ENCODE measurements at places on chromosomes 4 and X.

DNA sequence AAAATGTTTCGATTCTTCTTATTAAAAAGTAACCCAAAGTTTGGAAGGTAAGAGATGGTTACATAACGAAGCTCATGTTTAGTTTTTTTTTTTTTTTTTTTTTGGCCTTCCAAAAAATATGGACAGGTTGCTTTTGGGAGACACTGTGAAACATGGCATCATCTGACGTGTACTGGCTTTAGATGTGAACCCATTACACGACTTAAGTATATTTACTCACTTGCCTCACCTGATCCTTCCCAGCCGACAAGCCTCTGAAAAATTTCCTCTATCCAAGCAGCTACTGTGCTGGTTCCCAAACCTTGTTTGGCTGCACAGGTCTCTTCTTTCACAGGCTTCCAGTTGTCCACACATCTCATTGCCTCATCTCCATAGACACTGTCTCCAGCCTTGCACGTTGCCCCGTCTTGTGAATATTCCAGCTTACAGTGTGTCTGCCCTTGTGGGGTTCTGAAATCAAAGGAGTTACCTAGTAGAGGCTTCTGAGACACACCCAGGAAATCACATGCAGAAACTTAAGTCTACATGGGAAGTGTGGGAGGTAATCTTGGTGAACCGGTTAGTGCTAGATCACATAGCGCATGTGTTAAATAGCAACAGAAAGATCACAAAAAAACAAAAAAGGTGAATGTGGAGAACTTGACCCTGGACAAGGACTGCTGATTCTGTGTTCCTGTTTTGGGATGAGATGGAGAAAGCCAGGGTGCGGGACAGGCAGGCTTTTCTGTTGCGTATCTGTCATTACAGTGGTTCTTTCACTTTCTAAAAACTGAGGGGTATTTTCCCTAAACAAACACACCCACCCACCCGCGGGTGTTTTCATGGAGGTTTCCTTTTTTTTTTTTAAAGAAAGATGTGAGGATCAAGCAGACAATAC lies 328.6 kb downstream of the ARHGAP10 start:
- DNase-seq: no peak

GRCh38 chr4:55561889-55562288 lies 15.2 kb upstream of the CLOCK start:
- DNase-seq: no peak

- DNase-seq: no peak
Measured at GRCh38 chr4:174147863-174148262, 135.6 kb downstream of the FBXO8 start.

GRCh38 chr4:124389591-124389990 lies 322.9 kb downstream of the ANKRD50 start:
- no peak for DNase-seq

- DNase-seq: peak; percentile 60
Measured at GRCh38 chr4:99808260-99808857, 8.3 kb upstream of the DAPP1 start.

DNA sequence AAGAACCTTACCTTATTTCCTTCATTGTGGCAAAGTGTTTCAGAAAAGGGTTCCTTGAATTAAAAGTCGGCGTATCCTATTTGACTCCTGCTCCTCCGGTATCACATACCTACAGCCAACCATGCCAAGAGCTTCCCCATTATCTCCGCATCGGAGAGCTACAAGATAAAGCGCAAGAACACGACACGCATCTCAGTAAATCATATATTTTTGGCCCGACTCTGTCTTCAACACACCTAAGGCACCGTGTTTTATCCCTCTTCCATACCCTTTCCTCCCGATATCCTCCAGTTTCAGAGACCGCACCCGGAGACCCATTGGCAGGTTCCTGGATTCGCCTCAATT lies 497 bp upstream of the THAP9 start:
- DNase-seq: no peak

- DNase-seq: peak; percentile 2
Measured at GRCh38 chrX:16671005-16671404, 21.0 kb downstream of the S100G start.

- no peak for DNase-seq
Measured at GRCh38 chrX:35728481-35728880, 69.7 kb upstream of the MAGEB16 start.

GRCh38 chrX:79259073-79259689 lies 108.0 kb downstream of the ITM2A start:
- DNase-seq: peak; percentile 43

DNA sequence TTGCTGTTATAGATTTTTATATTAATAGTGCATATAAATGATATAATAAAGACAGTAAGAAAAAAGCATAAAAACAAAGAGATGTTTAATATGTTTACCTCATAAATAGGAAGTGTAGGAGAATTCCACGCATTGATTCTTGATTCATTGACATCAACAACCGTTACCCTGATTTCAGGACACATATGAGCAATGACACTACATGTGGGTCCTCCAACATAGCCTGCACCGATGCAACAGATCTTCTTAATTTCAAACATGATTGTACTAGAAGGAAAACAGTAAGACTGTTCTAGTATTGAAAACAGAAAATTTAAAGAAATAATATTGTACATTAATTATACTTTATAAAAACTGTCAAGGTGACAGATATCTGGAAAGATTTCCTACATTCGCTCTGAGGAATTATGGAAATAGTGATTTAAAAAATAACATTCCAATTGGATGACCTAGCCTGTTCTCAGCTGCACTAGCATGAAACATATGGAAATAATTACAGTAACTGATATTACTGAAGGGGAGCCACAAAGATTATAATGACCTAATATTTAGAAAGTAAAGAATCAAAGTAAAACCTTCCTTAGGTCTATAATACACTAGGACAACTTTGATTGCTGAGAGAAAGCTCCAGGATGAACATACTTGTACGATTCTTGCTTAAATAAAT lies 5.9 kb downstream of the UGDH start:
- DNase-seq: no peak

DNA sequence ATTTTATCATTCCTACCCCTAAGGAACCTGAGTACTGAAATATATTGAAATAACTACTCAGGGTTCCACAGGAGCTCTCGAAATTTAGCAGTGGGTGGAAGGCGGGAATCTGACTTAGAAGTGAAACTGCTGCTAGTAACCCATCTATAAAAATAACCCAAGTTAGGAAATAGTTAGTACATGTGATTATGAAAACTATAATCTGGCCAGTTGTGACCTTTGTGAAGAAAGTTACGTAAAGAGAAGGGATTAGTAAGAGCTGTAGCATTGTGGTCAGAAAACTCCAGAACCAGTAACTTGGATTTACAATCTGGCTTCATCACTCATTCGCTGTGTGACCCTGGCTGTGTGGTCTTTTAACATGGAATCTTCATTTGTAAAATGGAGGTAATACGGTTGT lies 175.5 kb downstream of the RAPGEF2 start:
- DNase-seq: no peak

DNA sequence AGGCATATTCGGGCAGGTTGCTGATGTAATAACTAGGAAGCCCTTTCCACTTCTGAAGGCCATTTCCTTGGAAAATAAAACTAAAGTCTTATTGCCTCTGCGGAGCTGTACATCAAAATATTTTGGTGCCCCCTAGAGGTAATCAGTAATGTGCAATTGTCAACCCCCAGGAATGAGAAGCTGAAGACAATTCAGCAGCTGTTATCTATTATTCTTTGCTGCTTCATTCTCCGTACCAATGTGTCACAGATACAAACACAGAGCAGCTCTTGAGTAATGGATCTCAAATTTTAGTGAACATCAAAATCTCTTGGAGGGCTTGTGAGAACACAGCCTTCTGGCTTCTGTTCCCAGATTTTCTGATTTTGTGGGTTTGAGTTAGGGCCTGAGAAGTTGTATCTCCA lies 3.5 kb upstream of the SLIT2 start:
- DNase-seq: no peak

GRCh38 chr4:159946983-159947615 lies 844.2 kb downstream of the RAPGEF2 start:
- no peak for DNase-seq

GRCh38 chr4:93842601-93843252 lies 14.2 kb downstream of the ATOH1 start:
- DNase-seq: no peak

- no peak for DNase-seq
Measured at GRCh38 chrX:27619459-27619858, 29.3 kb downstream of the DCAF8L2 start.

GRCh38 chr4:168336837-168337549 lies 18.4 kb upstream of the DDX60 start:
- DNase-seq: no peak

DNA sequence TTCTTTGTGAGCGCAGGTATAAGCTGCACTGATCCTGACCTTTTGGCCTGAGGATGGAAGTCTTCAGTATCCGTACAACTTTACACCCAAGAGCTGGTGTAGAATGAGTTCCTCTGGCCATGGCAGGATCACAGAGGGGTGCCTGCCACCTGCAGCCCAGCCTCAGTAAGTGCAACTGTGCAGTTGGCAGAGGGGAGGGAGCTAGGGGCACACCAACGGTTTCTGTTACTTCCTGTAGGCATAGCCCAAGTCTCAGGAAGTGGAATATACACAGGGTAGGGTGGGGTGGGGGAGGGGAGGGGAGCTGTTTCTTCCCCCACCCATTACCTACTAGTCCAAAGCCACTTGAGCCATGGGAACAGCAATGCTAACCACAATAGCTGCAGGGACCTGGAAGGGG lies 85.4 kb upstream of the GBA3 start:
- DNase-seq: peak; percentile 6

DNA sequence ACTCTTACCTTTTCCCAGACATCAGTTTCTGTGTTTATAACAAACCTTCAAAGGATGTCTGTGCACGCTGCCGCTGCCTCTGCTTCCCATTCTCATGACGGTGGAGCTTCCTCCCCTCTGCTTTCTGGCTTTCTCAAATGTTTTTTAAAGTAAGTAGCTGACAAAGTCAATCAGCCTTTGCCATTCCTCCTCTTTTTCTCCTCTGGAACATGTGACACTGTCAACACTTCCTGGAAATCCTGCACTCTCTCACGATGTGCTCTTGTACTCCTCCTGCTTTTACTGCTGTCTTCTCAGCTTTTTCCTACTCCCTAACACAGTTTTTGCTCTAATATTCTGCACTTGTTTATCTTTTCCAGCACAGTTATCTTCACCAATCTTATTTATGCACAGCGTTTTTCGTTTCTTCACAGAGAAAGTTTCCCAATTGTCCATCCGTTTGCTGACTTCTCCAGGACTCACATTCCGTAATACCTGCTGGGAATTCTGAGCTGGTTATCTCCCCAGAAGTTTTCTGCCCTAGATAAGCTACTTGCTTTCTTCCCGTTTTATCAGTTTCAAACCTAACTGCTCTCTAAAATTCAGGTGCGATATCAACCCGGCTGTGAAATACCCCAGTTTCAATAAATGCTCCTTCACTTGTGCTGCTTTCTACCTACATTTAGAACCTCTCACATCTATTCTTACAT lies 465.6 kb upstream of the AGA start:
- no peak for DNase-seq

GRCh38 chr4:41600243-41600912 lies 62.4 kb downstream of the LIMCH1 start:
- DNase-seq: no peak

DNA sequence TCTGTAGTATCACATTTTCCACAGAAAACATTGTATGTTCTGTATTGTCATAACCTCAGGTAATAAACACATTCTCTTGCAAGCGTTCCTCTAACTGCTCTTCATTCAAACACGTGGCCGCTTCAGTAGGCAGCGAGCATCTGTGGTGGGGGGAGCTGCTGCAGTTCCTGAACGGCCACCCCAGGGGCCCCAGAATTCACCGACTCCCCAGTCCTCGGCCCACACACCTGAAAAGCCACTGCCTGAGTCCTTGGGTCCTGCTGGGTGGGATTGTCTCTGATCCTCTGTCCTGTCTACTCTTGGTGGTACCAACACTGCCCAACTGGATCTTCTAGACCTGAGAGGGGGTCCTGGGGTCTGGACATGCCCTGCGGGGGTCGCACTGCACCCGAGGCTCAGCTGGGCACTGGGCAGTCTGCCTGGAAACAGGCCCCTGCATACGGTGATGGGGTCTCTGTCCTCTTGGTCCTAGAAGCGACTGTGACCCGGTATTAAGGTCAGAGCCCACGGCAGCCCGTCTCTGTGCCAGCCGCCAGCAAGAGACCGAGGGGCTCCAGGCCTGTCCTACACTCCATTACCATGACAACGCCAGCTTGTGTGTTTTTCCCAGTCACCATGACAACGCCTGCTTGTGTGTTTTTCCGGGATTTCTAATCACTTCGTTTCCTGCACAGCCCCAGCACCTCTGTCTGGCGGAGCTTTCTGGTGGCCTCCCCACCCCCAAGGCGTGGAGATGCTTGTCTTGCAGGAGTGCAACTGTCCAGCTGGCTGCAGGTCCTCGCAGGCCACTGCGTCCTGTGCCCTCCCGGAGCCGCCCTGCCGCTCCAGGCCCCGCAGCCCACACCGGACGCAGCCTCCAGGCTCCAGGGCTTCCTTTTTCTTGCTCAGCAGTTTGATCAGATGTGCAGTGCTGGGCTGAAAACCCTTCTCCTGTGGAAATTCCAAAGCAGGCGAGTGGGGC lies 16.0 kb downstream of the CTBP1 start:
- DNase-seq: no peak

- no peak for DNase-seq
Measured at GRCh38 chr4:122687531-122688061, 44.9 kb upstream of the BBS12 start.

DNA sequence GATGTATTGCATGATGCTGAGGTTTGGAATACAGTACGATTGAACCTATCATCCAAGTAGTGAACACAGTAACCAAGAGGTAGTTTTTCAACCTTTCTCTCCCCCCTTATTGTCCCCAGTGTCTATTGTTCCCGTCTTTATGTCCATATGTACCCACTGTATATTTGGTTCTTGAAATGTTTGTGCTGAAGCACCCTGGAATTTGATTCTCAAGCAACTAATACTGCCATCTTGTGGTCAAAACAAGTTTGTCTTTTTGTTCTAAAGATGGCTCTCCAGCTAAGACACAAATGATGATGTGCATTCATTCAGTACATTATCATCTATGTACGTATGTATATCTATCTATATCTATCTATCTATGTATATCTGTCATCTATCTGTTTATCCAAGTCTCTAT lies 33.5 kb upstream of the DCX start:
- no peak for DNase-seq

- DNase-seq: no peak
Measured at GRCh38 chrX:85996555-85996954, 50.8 kb downstream of the CHM start.
